ENCODE measurements at places on chromosomes 6 and 20.
A peak's percentile ranks its signal among the peaks of the same experiment; 100 is the strongest.

DNA sequence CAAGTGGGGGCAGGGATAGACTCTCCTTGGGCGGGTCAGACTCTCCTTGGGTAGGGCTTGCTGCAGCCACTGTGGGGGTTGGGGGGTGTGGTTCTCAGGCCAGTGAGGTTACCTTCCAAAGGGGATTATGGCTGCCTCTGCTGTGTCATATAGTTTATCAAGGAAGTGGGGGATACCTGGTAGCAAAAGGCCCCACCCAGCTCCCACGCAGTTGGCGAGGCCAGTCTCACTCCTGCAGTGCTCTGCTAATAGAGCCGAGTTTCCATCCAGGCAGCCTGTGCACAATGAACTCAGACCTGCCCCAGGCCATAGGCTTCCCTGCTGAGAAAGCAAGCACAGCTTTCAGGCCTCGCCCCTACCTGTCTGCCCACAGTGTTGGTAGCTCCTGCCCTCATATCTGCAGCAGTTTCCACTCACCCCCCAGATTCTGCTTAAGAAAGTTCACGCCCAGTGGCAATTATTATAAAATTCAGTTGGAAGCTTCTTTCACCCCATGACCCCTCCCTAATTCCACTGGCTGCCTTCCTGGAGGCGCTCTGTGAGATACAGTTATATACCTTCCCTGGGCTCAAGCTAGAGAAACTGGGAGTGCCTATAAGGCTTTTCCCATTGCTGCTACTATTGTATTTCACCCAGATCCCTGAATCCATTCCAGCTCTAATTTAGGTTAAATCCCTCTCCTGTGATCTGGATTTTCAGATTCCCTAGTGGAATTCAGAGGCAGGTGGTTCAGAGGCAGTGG is 56.1 kb downstream of the HDDC2 start:
- no peak for DNase-seq

DNA sequence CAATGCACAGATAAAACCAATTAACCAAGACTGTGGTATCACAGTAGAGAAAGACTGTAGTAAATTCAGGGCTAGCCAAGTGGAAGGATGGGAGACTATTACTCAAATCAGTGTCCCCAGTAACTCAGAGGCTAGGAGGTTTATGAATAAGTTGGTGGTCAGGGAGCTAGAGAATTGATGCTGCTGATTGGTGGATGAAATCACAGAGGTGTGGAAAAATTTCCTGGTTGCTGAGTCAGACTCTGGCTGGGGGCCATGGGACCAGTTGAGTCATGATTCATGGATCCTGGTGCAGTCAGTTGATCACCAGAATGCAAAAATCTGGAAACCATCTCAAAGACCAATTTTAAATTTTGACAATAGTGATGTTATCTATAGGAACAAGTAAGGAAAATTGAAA is 555.9 kb downstream of the C6orf118 start:
- DNase-seq: no peak

DNA sequence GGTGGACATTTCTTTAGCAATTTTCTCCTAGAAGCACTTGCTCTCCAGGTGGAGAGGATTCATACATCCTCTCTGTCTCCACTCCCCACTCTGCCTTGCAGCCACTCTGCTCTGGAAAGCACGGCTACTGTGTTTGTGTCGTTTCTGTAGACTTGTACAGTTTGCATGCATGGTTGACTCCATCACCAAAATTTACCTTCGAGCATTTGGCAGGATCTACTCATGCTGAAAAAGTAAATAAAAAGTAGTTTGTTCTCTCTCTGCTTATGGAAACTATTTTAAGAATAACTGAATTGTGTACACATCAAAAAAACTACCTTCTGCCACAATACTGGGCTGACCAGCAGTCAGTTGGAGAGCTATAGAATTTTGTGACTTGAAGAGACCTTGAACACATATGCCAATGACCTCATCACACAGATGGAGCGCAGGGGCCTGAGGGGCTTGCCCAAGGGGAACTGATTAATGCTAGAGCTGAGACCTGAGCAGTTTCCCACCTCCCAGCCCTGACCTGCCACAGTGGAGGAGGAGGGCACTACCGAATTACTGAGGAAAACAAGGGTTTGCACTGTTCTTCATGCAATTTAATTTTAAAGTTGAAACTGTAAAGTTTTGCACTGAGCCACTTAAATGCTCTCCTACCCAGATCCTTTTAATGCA is 33.7 kb upstream of the FOXQ1 start:
- no peak for DNase-seq

- DNase-seq: no peak
Observed at GRCh38 chr6:12606616-12607015, 110.0 kb upstream of the PHACTR1 start.

GRCh38 chr6:85464260-85464644 is 14.4 kb downstream of the NT5E start:
- peak; percentile 57 for DNase-seq

DNA sequence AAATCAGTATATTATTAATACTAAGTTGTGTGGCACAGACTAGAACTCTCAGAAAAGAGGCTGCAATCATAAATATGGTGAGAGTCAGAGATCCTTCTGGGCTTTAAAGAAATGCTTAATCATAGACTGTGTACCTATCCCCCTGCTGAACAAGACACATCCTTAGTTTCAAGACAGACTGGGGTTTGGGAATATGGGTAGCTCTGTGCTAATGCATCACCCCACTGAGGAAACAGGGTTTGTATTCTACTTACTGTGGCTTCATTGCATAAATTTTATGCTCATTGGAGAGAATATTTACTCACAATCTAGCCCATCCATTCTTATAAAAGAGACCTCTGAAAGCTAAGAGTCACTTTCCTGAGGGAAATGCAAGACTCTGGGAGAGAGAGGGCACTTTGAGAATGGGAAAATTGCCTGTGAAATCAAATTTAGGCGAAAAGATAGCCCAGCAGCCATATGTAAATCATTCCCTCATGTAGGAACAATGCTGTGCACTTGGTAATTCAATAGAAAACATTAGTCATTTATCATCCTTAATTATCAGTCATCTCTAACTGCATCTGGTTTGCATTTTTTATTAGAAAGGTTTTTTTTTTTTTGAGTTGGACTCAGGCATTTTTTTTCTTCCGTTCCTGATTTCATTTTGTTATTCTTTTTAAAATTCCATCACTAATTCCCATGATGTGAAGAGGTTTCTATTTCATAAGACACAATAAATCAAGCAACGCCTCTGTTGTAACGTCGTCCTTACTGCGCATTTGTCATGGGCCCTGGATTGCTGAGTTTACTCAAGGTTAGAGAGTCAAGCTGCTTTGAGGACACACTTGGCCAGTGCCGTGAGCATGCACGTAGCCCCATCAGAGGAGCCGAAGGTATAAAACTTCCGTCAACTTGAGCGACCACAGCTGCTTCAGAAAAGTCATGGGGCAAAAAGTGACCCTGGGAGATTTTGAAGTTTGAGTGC is 91.8 kb downstream of the TRMT11 start:
- DNase-seq: no peak

GRCh38 chr20:19448632-19449031 is 236.2 kb downstream of the SLC24A3 start:
- no peak for DNase-seq

DNA sequence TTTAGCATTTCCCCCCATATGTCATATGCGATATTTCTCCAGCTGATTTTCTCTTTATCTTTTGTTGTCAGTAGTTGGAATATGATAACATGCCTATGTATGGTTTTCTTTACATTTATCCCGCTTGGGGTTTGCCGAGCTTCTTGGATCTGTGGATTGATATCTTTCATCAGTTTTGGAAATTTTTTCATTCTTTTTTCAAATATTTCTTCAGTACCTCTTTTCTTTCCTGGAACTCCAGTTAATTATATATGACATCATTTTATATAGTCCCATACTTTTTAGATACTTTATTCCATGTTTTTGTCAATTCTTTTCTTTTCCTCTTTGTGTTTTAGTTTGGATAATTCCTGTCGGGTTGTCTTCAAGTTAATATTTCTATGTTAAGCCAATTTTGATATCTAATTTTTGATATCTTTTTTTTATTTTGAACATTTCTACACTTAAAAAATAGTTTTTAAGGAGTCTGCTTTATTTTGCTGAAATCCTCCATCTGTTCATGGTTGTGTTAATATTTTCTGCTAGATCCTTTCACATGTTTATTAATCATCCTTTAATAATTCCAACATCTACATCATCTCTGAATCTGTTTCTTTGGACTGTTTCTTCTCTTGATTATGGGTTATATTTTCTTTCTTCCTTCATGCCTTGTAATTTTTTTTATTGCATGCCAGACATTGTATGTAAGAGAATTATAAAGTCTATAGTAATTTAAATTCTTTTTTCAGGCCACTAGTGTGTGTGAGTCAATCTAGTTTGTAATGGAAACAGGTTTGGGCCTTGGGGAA is 9.5 kb downstream of the ZDHHC14 start:
- no peak for DNase-seq

DNA sequence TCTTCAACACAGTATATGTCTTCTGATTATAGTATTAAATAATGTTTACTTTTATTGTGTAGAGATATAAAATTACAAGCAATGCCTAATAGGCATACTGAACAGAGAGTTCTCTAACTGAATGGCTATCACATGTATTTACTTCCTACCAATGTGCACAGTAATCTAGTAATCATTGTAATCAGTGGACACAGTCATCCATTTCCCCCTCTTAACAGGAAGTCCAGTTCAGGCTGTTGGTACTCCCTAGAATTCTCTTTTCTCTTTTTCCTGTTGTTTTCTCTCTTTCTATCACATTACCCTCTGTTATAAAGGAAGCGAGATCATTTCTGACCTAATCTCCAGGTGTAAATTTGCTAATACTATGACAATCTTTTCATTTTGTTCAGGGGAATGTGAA is 172.5 kb downstream of the HTR1B start:
- no peak for DNase-seq

- DNase-seq: no peak
Observed at GRCh38 chr20:53038299-53038698, 66.1 kb downstream of the TSHZ2 start.

GRCh38 chr6:141677598-141678211 is 455.0 kb upstream of the GJE1 start:
- DNase-seq: no peak

DNA sequence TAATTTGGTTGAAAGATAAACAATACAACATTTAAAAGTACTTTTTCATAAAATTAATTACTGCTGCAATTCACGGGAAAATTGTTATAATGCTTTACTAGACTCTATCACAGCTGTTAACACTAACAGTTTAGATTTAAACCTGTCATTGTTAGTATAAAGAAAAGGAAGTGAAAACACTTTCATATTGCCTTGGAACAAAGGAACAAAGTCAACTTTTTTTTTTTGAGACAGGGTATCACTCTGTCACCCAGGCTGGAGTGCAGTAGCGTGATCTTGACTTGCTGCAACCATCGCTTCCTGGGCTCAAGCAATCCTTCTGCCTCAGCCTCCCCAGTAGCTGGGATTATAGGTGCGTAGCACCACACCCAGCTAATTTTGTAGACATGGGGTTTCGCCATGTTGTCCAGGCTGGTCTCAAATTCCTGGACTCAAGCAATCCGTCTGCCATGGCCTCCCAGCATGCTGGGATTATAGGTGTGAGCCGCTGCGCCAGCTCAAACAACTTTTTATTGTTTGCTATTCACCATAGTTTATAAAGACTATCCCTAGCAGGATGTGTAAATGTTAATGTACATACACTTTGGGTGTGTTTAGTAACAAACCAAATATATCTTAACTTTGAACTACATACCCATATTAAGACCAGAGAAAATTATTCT is 22.1 kb downstream of the SLC35A1 start:
- no peak for DNase-seq

- no peak for DNase-seq
Observed at GRCh38 chr6:116536216-116536621, 9.3 kb downstream of the TRAPPC3L start.

DNA sequence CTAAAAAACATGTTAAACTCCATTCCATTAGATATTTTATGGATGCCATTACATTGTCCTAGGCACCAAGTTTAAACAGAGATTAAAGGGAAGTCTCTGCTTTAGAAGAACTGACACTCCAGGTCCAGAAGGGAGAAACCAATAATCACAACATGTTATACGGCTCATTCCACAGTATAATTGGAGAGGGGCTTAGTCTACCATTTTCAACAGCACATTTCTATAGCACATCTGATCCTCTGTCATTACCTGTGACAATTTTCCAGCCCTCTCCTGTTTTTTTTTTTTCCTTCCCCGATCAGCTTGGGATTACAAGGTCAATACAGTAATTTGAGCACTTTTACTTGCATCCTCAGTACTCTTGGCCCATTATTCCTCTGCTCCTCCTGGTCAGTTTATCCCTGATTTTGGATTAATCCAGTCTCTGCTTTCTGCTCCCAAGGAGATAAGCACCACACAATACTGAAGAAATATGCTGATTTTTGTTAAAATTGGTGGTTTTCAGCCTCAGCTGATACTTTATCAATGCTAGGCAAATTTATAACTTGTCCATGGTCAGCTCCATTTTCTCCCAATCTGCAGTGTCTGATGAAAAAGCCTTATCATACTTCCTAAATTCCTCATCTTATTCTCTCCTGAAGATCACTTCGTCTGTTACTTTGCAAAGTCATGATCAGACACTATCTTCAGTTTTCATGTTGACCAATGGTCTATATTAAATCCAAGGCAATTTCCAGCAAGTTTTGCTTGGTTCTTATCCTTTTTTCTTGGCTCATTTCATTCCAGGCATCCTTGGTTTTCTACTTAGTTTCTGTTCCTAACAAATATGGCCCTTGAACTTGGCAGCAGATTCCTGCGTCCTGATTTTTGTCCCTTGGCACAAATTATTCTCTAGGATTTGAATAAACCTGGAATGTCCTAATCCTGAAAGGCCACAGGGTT is 30.8 kb upstream of the SYNCRIP start:
- DNase-seq: no peak

- no peak for DNase-seq
Observed at GRCh38 chr6:35500782-35501181, 3.9 kb upstream of the TEAD3 start.

DNA sequence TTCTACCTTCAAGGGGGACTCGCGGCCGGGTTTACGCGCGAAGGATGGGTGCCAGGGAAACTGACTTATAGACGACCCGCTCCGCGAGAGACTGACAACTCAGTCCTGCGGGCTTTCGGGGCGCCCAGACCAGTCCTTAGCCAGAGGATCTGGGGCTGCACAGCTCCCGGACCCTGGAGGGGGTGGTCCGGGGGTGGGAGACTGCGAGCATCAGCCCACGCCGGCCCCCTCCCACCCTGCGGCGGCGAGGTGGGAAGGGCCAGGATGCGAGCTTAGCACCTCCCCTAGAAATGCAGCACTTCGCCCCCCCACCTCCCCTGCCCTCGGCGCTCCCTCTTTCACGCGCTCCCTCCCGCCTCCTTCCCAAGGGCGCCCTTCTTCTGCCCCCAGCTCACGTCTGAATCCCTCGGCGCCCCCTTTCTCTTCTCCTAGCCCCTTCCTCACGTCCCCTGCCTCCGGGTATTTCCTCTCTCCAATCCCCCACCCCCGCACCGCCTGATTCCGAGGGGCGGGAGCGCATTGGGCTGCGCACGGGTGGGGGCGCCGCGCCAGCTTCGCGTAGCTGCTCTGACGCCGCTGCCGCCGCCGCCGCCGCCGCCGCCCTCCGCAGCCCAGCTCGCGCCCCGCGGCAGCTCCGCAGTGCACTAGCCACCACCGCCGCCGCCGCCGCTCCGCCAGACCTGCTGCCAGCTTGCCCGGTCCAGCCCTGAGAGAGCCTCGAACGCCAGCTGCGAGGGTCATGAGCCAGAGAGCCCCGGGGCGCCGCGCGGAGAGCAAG is at the start of gene SLC32A1:
SLC32A1 (plus strand) TSS at position 639 of the 778 bp plus-strand sequence. CDS start 239 bp downstream, outside the sequence.
- DNase-seq: no peak

Data from left hindlimb (tissue), 1 donor.